ENCODE measurements at places on chromosomes 12 and 14.

DNA sequence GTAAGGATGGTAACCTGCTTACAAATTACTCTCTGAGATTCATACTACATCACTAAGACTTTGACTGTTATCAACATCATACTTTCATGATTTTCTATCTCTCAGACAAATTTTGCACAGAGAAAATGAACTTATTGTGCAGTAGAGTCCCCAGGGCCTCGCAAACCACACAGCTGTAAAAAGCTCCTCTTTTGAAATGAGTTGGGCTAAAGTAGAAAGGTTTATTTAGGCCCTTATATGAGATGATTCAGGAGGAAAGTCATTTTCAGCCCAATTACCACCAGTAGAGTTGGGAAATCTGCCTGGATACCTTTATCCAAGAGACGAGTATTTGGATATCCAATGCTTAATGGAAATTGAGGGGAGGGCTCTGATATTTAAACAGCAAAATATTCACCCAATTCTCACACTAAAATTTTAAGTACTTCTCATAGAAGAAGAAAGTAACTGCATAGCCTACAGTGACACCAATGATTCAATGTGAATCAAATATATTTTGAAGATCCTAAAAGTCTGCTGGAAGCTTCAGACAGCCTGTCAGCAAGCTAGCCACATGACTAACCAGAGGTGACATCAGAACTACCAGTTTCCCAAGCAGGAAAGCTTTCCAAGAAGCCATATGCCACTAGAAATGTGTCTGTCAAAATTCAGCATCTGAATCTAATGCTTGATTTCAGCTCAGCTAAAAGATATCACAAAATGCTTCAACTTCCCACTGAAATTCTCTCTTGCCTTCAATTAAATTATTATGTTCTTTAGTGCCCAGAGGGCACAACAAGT is 190.1 kb upstream of the SYT1 start:
- no peak for DNase-seq

GRCh38 chr14:96663076-96663475 is 134.1 kb upstream of the VRK1 start:
- no peak for DNase-seq

- DNase-seq: no peak
These were observed 152.1 kb downstream of the SLC8A3 start for GRCh38 chr14:70036665-70037064.

- DNase-seq: no peak
These were observed 74.9 kb downstream of the SLC25A47 start for GRCh38 chr14:100398044-100398443.

DNA sequence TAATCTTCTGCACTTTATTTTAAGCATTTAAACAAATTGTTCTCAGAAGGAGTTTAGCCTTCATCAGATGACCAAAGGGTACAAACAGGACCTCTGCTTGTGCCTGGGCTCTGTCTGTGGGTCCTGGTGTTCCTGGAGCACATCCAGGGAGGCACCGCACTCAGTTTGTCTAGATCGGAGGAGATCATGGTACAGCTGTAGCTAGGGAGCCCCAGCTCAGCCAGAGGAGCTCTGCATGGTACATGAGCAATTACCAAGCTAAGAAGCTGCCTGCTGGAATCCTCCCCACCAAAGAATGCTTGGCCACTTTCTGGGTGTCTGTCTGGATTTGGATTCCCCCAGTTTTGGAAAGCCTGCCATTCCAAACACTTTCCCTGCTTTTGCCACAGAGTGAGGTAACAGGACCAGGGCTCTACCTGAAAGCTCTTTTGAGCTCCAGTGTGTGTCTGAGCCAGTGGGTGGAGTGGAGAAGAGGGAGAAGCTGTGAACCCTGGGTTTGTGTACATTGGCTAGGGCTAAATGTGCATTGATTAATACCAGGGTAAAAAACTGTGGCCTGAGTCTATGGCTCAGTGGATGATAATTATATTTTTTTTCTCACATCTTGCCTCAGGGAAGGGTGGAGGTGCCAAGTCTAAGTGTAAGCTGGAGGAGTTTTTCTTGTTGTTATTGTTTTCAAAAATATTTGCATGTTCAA is 163.7 kb upstream of the IGF1 start:
- no peak for DNase-seq

- no peak for DNase-seq
These were observed 32.7 kb downstream of the DAD1 start for GRCh38 chr14:22556021-22556989.

DNA sequence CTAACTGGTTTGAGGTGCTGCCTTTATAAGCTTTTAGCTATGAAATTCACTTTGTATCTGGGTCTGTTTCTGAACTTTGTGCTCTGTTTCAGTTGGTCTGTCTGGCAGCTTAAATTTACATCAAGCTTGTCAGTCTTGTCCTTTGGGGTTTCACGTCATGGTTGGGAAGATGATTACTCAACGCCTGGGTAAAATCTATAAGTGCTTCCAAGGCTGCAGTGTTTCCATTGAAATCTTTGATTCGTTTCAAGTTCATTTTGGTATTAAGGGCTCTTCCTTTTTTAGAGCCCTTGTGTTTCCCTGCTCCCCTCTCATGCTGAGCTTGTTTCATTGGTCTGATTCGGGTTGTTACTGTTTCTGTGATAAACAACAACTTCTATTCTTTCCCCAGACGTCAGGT is 58.2 kb downstream of the FBXW8 start:
- no peak for DNase-seq

- no peak for DNase-seq
These were observed 217.3 kb downstream of the ADGRD1 start for GRCh38 chr12:131171029-131171428.

DNA sequence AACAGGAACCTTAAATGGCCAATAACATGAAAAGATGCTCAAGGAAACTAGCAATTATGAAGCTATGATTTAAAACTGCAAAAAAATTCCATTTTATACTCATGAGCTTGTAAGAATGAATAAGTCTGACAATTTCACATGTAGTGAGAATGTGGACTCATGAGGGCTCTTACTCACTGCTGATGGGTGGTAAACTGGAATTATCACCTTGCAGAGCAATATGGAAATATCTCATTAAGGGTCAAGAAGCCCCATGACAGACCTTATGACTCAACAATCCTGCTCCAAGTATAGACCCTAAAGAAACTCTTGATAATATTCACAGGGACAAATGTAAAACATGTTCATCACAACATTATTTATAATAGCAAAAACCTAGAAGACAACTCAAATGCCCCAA is 23.5 kb upstream of the SMAGP start:
- no peak for DNase-seq

- DNase-seq: no peak
These were observed 20.8 kb upstream of the CD27 start for GRCh38 chr12:6424008-6424347.

- no peak for DNase-seq
These were observed 27.4 kb downstream of the KTN1 start for GRCh38 chr14:55607386-55607785.
